Activated T-cell treated with anti-CD3 and anti-CD28 coated beads, Interleukin-2, amount 50 U/mL, for 72 hours (primary cell): ENCODE measurements at places on chromosomes 11 and 22. TPM values are rescaled to one million over a fixed set of nuclear protein-coding genes. Genes with fewer than 3 reads are reported as not detected.

- H3K4me1 ChIP-seq = peaks cover 9% of the 10 kb centered on the region
- no peaks in the 10 kb centered on the region for H3K27me3 ChIP-seq
- H3K27ac ChIP-seq = no peak overlapping the region
- no peak for DNase-seq
These were observed 11.1 kb upstream of the KIAA0930 start for GRCh38 chr22:45251825-45252224.

- no peaks in the 10 kb centered on the region for H3K27me3 ChIP-seq
- no peaks in the 10 kb centered on the region for H3K4me1 ChIP-seq
- H3K27ac ChIP-seq = no peak overlapping the region
- H3K4me3 ChIP-seq = no peak overlapping the region
- no peak for DNase-seq
- no peaks in the 10 kb centered on the region for H3K36me3 ChIP-seq
These were observed 944.6 kb downstream of the OPCML start for GRCh38 chr11:132587716-132588115.

DNA sequence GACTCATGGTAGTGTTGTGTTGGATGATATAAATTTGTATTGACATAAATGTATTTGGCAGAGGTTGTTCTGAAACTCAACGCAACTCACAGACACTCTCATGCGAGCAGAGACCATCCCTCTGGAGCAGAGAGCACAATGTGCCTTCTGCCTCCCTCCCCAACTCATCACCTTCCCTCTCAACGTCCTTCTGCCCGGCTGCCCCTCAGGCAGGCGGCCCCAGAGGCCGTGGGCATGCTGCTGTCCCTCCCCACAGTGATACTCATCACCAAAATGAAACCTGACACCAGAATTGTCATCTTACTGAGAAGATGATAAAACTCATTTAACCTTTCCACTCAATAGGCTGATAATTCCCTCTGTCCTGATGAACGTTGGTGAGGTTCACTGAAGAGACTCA lies 260.6 kb downstream of the ETS1 start:
- H3K36me3 ChIP-seq = peaks cover 3% of the 10 kb centered on the region
- peak overlapping the region; percentile 76 for H3K4me3 ChIP-seq
- H3K27ac ChIP-seq = peak overlapping the region; percentile 91
- H3K4me1 ChIP-seq = peaks cover 100% of the 10 kb centered on the region
- H3K27me3 ChIP-seq = no peaks in the 10 kb centered on the region

GRCh38 chr11:26905368-26905767 lies 88.5 kb upstream of the FIBIN start:
- H3K4me3 ChIP-seq = no peak overlapping the region
- no peak overlapping the region for H3K27ac ChIP-seq
- H3K36me3 ChIP-seq = no peaks in the 10 kb centered on the region
- H3K27me3 ChIP-seq = no peaks in the 10 kb centered on the region
- H3K4me1 ChIP-seq = no peaks in the 10 kb centered on the region

DNA sequence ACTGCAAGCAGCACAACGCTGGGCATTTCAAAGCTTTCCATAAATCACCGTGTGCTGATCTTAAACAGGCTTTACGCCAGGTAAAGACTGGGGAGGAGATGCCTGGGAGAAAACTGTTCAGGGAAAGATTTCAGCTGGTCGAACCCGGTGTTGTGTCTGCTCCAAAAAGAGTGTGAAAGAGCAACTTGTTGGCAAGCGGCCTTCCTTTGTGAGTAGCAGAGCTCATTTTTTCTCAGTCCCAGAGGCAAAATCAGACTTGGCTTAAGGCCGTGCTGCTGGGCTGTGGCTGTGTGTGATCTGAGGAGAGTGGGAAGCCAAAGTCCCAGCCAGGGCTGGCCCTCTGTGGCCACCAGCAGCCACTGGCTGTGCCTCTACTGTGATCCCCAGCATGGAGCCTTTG lies 75.7 kb upstream of the E2F8 start:
- no peak for DNase-seq
- H3K27ac ChIP-seq = no peak overlapping the region
- H3K27me3 ChIP-seq = peaks cover 15% of the 10 kb centered on the region
- H3K4me1 ChIP-seq = no peaks in the 10 kb centered on the region
- no peaks in the 10 kb centered on the region for H3K36me3 ChIP-seq
- no peak overlapping the region for H3K4me3 ChIP-seq

DNA sequence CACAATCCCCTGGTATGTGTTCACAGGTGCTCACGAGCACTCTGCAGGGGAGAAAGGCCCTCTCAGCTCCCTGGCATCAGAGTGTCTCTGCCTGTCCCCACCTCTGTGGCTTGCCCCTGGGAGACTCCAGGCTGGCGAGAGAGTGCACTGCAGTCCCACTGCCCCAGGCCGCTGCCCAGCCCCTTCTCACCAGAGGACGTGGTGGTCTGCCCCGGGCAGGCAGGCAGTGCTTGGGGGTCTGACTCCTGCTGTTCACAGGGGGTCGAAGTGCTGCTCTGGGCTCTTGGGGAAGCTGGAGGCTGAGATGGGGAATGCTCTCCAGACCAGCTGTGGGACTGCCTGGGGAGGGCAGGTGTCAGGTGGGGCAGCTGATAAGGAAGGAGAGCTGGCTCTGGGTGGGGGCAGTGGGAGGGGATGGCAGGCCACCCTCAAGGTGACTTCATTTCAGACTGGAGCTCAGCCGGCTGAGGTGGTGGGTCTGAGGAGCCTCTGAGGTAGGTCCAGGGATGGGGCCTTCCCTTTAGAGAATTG lies 151.0 kb upstream of the B3GAT1 start:
- no peak for DNase-seq
- no peak overlapping the region for H3K4me3 ChIP-seq
- no peaks in the 10 kb centered on the region for H3K4me1 ChIP-seq
- H3K27ac ChIP-seq = no peak overlapping the region

DNA sequence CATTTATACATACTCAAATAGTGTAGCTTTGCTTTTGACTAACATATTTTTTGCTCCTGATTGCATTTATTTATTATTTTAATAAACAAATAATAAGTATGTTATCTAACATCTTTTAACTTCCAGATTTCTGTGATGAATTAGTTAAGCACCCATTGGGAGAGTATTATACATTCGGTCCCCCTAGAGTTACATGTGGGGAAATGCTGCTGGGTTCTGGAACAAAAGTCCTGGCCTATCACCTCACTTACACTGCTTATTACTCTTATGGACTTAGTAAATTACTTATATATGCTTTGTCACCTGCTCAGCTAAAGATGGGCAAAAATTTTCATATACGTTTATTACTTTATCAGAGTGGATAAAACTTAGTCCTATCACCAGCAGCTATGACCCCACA lies 1163.0 kb downstream of the FAM181B start:
- H3K27me3 ChIP-seq = no peaks in the 10 kb centered on the region
- H3K27ac ChIP-seq = no peak overlapping the region
- H3K4me1 ChIP-seq = no peaks in the 10 kb centered on the region
- no peaks in the 10 kb centered on the region for H3K36me3 ChIP-seq
- no peak for DNase-seq
- no peak overlapping the region for H3K4me3 ChIP-seq

DNA sequence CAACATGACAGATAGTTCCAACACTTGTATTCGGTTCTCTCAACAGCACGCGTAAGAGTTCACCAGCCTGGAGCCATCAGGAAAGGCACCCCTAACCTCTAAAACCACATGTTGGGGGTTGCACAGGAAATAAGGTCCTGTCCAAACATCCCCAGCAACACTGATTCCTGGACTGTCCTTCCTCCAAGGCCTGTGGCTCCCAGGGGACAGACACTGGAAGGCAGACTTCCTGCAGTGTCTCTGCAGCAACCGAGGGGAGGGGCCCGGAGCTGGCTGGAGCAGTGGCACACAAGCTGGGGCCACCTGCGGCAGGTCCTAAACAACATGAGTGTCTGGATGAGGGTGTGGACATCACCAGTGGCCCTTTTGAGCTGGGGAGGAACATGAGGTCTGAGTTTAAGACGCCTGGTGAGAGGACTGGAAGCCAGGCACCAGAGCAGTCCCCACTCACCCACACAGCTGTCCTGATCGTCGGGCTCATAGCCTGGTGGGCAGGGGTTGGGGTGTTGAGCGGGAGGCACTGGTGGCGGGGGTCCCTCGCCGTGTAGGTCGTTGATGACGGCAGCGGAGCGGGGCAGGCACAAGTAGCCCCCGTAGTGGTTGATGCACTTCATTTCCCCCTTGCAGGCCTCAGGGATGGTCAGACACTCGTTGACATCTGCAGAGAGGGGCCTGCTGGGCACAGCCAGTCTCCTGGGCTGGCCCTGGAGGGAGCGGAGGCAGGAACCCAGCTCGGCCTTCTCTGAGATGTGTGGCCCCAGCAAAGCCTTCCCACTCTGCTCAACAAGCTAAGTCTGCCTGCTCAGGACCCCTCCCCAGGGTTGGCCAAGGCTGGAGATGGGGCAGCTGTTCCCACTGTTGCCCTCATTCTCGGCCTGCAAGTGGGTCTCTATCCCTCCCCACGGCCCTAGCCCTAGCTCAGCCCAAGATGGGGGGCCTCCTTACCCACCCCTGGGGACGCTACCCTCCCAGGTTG lies 1.6 kb downstream of the EFEMP2 start:
- no peak overlapping the region for H3K27ac ChIP-seq
- no peaks in the 10 kb centered on the region for H3K27me3 ChIP-seq
- no peak for DNase-seq
- H3K36me3 ChIP-seq = peaks cover 4% of the 10 kb centered on the region

DNA sequence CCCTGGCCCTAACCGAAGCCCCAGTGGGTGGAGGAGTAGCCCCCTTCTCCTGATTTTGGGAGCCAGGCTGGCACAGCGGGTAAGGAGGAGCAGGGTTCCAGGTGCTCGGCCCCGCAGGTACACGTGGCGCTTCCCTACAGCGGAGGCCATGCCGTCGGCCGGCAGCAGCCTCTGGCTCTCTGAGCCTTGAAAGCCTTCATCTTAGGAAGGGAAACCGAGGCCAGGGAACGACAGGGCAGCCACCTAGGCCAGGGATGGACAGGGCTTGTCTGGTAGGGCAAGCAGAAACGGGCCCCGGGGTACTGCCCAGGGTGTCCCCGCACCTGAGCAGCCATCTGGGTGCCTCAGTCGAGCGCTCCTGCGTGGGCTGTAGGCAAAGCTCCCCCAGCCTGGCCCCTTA lies 28.7 kb downstream of the MOB2 start:
- no peak overlapping the region for H3K27ac ChIP-seq
- no peaks in the 10 kb centered on the region for H3K36me3 ChIP-seq
- no peak for DNase-seq
- no peaks in the 10 kb centered on the region for H3K4me1 ChIP-seq
- H3K4me3 ChIP-seq = no peak overlapping the region
- no peaks in the 10 kb centered on the region for H3K27me3 ChIP-seq

GRCh38 chr11:65209711-65210360 lies 28.1 kb downstream of the CAPN1 start:
- no peak overlapping the region for H3K4me3 ChIP-seq
- H3K27ac ChIP-seq = no peak overlapping the region
- no peak for DNase-seq
- H3K27me3 ChIP-seq = no peaks in the 10 kb centered on the region
- H3K36me3 ChIP-seq = peaks cover 8% of the 10 kb centered on the region

DNA sequence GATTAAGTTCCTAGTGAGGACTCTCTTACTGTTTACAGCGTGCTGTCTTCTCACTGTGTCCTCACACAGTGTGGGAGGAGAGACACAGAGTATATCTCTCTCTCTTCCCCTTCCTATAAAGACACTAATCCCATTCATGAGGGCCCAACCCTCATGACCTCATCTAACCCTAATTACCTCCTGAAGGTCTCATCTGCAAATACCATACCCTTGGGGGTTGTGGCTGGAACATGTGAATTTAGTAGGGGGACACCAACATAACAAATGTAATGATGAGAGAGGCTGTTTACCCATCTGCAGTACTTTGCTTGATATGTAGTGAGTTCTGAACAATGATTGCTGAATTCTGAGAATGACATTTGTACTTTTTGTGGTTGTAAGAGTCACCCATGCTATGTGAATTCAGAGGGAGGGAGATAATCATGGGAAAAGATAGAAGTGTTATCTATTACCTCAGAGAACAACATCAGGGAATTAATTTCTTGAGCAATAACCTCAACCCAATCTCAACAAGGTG lies 4.9 kb upstream of the OR52W1 start:
- no peak for DNase-seq
- no peak overlapping the region for H3K4me3 ChIP-seq
- H3K27me3 ChIP-seq = peaks cover 7% of the 10 kb centered on the region
- H3K27ac ChIP-seq = no peak overlapping the region
- peaks cover 37% of the 10 kb centered on the region for H3K4me1 ChIP-seq

DNA sequence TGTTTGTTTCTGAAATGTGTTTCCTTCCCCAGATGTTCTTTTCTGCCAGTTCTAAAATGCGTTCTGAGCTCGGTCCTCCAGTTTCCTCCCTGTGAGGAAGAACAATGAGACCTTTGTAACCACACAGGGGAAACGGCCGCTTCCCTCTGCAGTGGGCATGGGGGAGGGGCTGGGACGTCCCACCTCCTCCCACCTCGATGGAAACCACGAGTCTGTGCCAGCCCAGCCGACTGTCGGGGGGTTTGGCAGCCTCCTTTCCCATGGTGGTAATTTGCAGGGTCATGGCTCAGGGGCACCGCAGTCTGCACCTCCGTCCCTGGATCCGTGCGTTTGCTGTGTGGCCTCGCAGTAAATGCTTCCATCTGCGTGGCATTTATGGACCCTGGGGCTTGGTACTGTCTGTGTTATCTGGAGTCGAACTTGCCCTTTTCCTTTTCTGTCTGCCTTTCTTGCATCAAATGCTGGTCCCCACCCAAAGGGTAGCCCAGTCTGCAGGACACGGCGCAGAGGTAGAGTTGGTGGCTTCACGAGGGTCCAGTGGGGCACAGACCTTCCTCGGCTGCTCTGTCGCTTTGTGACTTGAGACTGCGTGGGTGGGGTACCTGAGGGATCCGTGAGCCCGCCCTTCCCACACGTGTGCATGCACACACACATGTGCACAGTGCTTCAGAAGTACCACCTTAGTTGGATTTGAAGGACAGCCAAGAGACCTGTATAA lies 16.1 kb downstream of the LRP5 start:
- peaks cover 60% of the 10 kb centered on the region for H3K4me1 ChIP-seq
- DNase-seq = no peak
- no peaks in the 10 kb centered on the region for H3K27me3 ChIP-seq
- no peak overlapping the region for H3K27ac ChIP-seq
- H3K36me3 ChIP-seq = no peaks in the 10 kb centered on the region
- H3K4me3 ChIP-seq = peak overlapping the region; percentile 57

DNA sequence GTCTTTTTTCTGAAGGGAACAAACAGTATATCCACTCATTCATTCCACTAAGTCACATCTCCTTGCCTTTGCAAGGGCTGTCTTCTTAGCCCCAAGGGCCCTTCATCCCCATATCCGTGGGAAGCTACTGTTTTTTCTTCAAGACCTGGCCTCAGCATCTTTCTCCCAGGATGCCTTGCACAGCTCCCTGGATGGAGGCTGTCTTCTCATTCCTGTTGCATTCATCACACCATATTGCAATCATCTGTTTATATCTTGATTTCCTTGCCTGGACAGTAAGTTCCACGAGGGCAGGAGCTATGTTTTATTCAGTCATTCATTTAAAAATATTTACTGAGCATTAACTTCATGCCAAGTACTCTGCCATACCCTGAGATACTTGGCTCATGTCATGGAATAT lies 29.3 kb upstream of the NECTIN1 start:
- peaks cover 3% of the 10 kb centered on the region for H3K4me1 ChIP-seq
- H3K36me3 ChIP-seq = no peaks in the 10 kb centered on the region
- H3K27me3 ChIP-seq = peaks cover 4% of the 10 kb centered on the region
- no peak for DNase-seq
- H3K4me3 ChIP-seq = no peak overlapping the region

The BATF2 gene
- total RNA-seq = 0.39 TPM

The MMP12 gene
- total RNA-seq = not detected

The OR5AR1 gene
- total RNA-seq = not detected
